ENCODE measurements at places on chromosomes 5 and 9.

DNA sequence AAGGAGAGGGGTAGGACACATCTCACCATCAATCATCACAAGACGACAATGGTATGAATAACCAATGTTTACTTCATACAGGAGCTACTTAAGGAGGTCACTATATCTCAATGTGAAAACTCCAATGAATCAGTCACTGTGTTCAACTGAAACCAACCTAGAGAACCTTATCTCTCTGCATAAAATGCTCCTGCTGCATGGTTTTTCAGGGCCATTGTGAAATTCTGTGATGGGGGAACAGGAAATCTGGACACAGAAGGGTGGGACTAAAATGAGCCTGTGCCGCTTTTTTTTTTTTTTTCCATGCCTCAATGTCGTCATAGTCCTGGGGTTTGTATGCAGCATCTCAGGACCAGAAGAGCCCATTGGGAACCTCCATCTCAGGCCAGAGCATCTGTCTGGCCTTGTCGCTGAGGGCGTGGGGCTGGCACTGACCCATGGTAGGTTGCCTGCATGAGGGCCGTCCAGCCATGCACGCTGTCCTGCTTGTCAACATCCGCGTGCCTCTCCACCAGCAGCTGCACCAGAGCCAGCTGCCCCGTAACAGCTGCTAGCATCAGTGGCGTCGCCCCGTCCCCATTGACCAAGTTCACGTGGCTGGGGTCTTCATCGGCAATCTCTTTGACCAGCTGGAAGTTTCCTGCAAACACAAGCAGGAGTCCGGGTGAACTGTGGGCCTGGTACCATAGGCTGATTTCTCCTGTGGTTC lies 12.7 kb downstream of the ANKS6 start:
- no peak for DNase-seq

- no peak for DNase-seq
These were observed 253.4 kb downstream of the NR2F1-AS1 start for GRCh38 chr5:93327605-93328004.

DNA sequence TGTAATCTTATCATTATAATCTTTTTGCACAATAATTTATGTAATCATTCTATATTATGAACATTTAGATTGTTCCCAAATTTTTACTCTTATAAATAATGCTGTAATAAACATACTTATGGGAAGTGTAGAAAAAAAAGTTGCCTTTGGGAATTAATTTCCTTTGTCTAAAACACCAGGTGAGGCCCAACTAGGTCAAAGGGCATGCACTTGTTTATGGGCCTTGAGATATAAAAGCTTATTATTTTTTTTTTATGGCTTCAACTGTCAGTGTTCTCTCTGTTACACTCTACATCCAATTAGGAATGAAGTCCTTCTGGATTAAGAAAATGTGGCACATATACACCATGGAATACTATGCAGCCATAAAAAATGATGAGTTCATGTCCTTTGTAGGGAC lies 6.5 kb upstream of the PRLR start:
- no peak for DNase-seq

DNA sequence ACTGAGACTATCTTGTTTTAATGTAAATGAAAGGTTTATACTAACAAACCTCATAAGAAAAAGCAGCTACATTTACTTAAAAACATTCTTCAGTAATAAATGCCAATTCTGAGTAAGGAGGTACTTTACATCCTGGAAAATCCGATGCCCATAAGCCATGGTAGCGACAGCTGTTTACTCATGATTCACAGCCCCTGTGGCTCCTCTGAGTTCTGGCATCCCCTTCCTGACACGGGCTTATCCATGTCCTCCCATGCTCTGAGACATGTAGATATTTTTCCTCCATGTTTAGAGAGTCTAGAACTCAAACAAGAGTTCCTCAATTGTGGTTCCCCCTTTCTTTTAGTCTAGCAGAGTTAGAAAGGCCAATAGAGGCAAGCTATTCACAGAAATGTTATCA lies 63.1 kb upstream of the DEPDC1B start:
- no peak for DNase-seq

- no peak for DNase-seq
These were observed 330.7 kb upstream of the POU5F2 start for GRCh38 chr5:94072116-94072515.

- no peak for DNase-seq
These were observed 2.6 kb downstream of the TSTD2 start for GRCh38 chr9:97630591-97630990.

- DNase-seq: no peak
These were observed 329.4 kb downstream of the ARRDC3 start for GRCh38 chr5:91053741-91054025.

- no peak for DNase-seq
These were observed 80.1 kb upstream of the LPAR1 start for GRCh38 chr9:111118256-111118948.

DNA sequence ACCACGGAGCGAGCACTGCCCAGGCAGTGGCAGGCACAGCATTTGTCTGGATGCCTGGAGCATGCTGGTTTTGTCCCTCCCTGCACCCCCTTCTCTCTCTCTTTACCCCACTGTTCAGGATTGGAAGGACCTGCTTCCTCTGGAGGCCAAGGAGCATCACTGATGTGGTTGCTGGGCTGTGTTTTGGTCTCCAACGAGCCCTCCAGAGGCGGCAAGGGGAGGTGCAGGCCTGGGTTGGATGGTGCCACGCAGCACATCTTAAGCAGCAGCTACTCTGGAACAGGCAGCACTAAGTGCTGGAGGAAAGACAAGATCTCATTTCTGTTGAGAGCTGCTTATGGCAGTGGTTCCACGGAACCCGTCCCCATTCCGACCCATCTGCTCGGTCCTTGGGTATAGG lies 139.6 kb downstream of the CMYA5 start:
- no peak for DNase-seq

GRCh38 chr5:62312036-62312435 lies 6.0 kb downstream of the KIF2A start:
- DNase-seq: no peak

- no peak for DNase-seq
These were observed 142.4 kb downstream of the ELAVL2 start for GRCh38 chr9:23683611-23684061.

DNA sequence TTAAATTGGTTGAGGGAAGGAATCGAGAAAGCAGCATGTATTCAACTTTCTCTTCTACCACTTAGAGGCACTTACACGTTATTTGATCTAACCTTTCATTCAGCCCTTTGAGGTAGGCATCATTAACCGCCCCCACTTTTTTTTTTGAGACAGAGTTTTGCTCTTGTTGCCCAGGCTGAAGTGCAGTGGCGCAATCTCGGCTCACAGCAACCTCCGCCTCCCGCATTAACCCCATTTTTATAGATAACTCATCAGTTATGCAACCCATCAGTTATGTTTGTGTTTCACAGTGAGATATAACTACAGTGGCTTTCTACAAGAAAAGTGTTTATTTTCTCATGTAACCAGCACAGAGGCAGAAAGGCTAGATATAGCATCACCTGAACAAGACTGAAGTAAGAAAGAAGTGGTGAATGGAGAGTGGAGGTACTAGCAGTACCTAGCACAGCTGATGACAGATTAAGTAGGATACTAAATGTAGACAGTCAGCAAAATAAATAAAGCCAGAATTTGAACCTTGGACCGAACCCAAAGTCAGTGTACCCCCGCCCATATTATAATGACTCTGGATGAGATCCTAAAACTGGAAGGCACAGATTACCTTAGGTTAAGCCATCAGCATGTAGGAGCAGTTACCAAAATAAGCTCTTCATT lies 91.2 kb downstream of the PJA2 start:
- DNase-seq: no peak

- DNase-seq: no peak
These were observed 26.8 kb upstream of the ADAMTSL1 start for GRCh38 chr9:18447131-18447530.

GRCh38 chr9:16591092-16591491 lies 279.4 kb downstream of the BNC2 start:
- DNase-seq: no peak

GRCh38 chr5:92616085-92616484 lies 964.9 kb downstream of the NR2F1-AS1 start:
- no peak for DNase-seq

- DNase-seq: no peak
These were observed 24.3 kb downstream of the KCNV2 start for GRCh38 chr9:2741441-2742158.

GRCh38 chr5:65086234-65086890 lies 317.6 kb downstream of the CWC27 start:
- DNase-seq: no peak

- no peak for DNase-seq
These were observed 6.8 kb downstream of the EPB41L4B start for GRCh38 chr9:109314011-109314531.

- no peak for DNase-seq
These were observed 607 bp downstream of the UHRF2 start for GRCh38 chr9:6413365-6414246.

DNA sequence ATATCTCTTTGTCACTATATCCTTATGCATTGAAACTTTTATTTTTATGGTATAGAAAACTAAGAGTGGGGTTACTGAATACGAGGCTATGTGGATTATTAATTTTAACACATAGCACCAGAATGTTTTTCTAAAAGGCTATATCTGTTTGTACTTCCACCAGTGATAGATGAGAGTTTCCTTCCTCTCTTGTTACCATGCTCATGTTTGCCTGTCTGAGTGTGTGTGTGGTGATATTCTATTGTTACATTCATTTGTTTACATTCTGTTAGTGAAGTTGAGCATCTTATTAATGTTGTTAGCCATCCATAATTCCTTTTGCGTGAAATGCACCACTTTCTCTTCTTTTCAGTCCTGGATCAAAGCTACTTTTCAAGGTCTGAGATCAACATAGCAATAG lies 54.1 kb upstream of the ALDH1A1 start:
- no peak for DNase-seq

DNA sequence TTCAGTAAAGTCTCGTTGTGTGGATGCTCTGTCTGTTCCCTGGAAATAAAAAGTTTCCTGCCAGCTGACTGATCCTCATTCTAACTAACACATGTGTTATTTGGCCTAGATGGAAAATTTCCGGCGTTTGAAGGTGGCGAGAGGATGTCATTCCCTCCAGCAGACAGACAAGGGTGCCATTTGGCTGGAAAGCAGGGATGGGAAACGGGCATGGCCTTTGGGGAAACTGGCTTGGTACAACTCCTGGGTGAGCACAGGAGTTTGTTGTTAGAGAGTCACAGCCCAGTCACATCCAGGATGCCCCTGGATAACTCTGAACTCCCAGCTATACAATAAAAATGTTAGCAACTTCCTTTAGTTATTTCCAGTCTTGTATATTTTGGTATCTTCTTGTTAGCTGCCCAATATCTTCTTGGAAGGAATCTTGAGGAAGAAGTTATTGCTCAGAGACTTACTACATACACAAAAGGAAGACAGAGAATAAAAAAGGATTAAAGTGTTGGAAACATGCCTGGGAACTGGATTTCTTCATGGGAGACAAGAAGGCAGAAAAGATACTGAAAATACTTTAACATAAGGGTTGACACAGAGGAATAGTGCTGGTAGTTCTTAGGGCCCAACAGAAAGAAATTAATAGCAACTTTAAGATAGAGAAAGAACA lies 41.9 kb downstream of the TEK start:
- DNase-seq: no peak

- no peak for DNase-seq
These were observed 430.6 kb downstream of the NR2F1-AS1 start for GRCh38 chr5:93150311-93151012.

- no peak for DNase-seq
These were observed 52.1 kb upstream of the ARL15 start for GRCh38 chr5:54362434-54362833.

DNA sequence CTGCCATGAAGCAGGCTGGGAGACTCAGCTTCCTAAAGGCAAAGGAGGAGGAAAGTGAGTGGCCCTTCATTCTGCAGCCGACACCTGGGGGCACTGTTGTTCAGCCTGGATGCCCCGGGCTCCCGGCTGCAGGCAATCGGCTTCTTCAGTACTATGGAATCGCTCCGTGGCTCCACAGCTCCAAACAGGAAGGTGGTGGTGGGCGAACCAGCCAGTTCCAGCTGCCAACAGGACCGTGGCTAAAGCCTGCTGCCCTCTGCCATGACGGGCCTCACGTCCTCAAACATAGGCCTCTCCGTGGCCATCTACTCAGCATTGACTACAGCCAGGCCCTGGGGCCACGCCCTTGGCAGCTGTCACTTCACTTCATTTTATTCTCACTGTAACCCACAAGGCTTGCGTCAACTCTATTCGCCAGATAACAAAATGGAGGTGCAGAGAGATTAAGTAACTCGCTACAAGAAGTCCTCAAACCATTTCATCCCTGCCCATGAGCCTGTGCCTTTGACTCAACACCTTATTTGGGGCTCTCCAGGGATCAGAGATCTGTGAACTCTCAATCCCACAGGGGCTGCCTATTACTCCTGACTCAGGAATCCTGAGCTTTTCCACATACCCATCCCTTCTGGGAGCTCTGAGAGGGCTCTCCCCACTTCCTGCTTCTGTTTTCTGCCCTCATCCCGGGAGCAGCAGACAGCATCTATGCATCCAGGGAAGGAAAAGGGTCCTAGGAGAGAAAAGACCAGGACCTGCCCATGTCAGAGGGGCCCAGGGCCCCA lies 38.0 kb downstream of the PAX5 start:
- no peak for DNase-seq

DNA sequence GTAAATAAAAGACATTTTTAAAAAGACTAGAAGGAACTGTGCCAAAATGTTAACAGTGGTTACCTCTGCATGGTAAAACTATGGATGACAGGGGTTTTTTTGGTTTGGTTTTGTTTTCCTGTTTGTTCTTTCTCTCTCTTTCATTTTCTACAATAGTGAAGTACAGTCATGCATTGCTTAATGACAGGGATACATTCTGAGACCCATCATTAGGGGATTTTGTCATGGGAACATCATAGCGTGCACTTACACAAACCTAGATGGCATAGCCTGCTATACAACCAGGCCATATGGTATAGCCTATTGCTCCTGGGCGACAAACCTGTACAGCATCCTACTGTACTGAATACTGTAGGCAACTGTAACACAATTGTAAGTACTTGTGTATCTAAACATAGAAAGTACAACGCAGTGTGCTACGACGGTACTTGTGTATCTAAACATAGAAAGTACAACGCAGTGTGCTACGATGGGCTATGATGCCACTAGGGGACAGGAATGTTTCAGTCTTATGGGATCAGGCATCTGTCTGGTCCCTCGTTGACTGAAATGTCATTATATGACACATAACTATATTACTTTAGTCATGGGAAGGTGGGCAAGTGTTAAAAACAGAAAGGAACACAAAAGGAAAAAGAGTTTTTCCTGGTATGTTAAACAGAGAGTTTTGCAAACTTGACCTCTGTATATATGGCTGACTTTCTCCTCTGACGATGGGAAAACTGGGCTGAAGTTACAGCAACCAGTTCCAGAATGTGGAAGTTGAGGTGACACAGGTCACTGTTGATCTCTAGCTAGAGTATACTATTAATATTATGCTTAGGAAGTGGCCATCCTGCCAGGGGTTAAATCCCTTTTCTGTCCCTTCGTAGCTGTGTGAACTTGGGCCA lies 7.4 kb upstream of the ADAM19 start:
- no peak for DNase-seq

All from forelimb muscle (tissue), 1 donor.